Left kidney (tissue), 8 donors: ENCODE measurements at places on chromosomes 4 and X. TPM values are rescaled to one million over a fixed set of nuclear protein-coding genes. Genes with fewer than 3 reads are reported as not detected.

ARSJ gene
- 18.1 TPM for polyA plus RNA-seq

NWD2 gene
- 0.23 TPM for polyA plus RNA-seq

HAND2 gene
- not detected for polyA plus RNA-seq

CTAG1A gene
- polyA plus RNA-seq = not detected

RENBP gene
- 20.7 TPM for polyA plus RNA-seq

RHOXF2B gene
- polyA plus RNA-seq = not detected

PCYT1B gene
- polyA plus RNA-seq = 3.3 TPM

SPATA4 gene
- polyA plus RNA-seq = 1.4 TPM

IL13RA1 gene
- 58.9 TPM for polyA plus RNA-seq

RAB41 gene
- 1.6 TPM for polyA plus RNA-seq

STPG2 gene
- 0.58 TPM for polyA plus RNA-seq

MTNR1A gene
- 1.7 TPM for polyA plus RNA-seq

IQCM gene
- not detected for polyA plus RNA-seq

CD40LG gene
- polyA plus RNA-seq = not detected

FRMD7 gene
- 1.3 TPM for polyA plus RNA-seq

ADAM29 gene
- polyA plus RNA-seq = 0.07 TPM

UGT2B10 gene
- polyA plus RNA-seq = not detected
